ENCODE measurements at places on chromosomes 16 and 17.

GRCh38 chr16:56965149-56966092 is 3.7 kb downstream of the CETP start:
- DNase-seq = no peak

DNA sequence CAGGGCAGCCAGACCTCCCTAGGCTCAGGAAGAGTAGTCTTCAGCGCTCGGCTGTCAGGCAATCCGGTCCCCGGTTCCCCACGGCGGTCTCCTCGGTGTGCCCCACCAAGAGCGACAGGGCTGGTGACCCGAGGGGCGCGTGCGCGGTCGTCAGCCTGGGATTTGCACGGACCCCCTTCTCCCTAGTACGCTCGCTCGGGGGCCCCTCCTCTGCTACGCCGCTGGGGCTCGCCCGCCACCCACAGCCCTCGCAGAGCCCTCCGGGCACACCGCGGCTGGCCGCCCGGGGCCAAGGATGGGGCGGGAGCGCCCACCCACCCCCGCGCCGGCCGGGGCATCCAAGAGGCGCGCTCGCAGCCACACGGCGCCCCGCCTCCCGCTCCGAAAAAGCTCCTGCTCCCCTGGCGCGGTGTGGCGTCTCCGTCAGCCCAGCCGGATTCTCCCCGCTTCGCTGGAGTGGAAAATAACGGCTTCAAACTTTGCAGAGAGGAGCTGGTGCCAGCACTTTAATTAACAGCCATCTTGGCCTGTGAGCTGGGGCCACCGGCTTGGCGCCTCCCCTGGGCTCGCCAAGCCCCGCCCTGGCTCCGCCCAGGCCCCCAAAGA is 2.1 kb upstream of the C1QL1 start:
- DNase-seq = no peak

DNA sequence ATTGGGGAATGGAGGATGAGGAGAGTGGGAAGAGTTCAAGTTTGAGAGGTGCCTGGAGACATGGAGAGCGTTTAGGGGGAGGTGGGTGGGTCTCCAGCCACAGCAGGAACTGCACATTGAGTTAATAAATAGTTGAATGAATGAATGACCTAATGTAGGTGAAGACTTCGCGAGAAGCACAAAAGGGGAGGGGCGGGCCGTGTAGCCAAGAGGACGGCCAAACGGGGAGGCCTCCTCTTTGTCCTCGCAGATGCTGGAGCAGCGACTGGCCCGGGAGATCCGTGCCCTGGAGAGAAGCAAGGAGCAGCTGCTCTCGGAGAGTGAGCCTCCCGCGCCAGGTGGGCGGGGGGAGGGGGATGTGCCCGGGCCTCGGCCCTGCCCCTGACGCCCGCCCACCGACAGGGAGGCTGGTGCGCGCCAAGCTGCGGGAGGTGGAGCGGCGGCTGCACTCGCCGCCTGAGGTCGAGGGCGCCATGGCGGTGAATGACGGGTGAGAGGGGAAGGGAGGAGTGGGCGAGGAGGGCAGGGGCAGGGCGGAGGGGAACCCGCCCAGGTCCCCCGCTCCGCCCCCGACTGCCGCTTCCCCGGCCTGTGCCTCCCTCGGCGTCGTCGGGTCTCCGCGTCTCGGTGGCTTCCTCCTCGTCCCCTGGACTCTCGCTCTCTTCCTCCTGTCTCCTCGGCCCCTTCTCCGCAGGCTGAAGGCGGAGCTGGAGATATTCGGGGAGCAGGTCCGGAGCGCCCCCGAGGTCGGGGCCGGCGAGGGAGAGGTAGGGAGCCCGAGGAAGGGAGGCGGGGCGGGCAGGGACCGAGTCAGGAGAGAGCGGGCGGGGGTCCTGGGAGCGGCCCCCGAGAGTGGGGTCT is 12.9 kb downstream of the SYCE1L start:
- DNase-seq = peak; percentile 66

DNA sequence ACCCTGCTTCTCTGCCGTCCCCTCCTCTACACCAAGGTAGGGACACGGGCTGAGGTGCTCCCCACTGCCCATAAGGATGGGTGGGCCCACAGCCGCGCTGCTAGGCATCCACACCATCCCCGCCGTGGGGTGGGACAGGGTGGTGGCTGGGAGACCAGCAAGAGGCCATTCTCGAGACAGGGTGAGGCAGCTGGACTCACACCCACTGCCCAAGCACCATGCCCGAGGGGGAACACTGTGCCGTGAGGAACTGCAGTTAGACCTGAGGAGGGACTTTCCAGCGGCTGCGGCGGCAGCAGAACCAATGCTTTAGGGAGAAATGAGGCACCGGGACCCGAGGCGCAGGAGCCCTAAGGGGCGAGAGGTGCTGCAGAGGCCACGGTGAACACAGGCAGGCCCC is 13.3 kb downstream of the PKD1 start:
- no peak for DNase-seq

DNA sequence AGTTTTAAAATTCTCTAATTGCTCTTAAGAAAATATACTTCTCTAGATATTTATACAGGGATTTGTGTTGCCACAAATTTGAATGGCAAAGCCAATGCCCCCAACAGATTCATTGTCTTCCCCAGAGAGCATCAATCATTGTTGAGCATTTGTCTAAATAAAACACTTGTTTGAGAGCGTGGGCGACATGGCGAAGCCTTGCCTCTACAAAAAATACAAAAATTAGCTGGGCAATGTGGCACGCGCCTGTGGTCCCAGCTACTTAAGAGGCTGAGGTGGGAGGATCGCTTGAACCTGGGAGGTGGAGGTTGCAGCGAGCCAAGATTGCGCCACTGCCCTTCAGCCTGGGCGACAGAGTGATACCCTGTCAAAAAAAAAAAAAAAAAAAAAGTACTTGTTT is 13.4 kb upstream of the SRSF1 start:
- no peak for DNase-seq

Measured in stimulated activated CD8-positive, alpha-beta memory T cell treated with anti-CD3 and anti-CD28 coated beads, Interleukin-15, amount 100 ng/mL, for 48 hours (primary cell).